NCI-H187 (cell line): ENCODE measurements at places on chromosomes 2 and 18.

GRCh38 chr2:45945302-45945717 is 293.8 kb downstream of the PRKCE start:
- no peak for DNase-seq

DNA sequence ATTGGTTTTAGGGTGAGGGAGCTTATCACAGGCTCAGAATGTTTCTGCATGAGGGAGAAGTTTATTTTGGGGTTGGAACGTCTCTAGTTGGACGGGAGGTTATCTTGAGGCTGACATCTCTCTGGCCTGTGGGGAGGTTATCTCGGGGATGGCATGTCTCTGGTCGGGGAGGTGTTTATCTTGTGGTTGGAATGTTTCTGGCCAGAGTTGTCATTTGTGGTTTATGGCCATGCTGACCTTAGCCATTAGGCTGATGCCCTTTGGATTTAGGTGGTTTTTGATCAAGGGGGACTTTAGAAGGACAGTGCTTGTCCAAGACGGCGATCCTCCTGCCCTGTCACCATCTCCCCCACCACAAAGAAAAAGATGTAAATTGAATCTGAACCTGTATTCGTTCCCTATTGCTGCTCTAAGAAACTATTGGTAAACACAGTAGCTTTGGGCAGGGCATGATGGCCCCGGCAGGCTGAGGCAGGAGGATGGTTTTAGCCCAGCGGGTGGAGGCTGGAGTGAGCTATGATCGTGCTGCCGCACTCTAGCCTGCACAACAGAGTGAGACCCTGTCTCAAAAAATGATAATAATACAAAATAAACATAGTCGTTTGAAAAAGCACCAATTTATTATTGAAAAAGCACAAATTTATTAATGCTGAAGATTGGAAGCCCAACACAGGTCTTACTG is 17.8 kb upstream of the MPPE1 start:
- DNase-seq = no peak

GRCh38 chr2:1584691-1585485 is 159.4 kb downstream of the PXDN start:
- DNase-seq = no peak

- no peak for DNase-seq
These were observed 46.0 kb downstream of the CIB4 start for GRCh38 chr2:26595146-26595545.

- DNase-seq = no peak
These were observed 71.7 kb downstream of the FEZ2 start for GRCh38 chr2:36526226-36526625.

- DNase-seq = peak; percentile 85
These were observed 615 bp upstream of the CCNT2 start for GRCh38 chr2:134917888-134918525.

DNA sequence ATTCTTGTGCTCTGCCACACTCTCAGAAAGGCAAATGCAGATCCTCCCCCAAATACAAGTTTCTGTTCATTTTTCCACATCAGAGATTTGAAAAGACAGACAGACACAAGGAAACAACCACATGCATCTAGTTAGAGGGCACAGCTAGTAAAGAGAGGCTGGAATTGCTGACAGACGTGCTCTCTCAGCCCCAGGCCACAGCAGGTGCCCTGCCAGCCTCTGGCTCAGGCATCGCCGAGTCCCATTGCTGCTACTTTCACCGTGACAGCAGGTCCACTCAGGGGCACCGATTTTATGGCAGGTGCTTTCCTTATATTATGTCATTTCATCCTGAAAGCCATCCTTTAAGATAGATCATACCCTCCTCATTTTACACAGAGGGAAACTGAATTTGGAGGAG is 507.5 kb downstream of the EIPR1 start:
- no peak for DNase-seq

DNA sequence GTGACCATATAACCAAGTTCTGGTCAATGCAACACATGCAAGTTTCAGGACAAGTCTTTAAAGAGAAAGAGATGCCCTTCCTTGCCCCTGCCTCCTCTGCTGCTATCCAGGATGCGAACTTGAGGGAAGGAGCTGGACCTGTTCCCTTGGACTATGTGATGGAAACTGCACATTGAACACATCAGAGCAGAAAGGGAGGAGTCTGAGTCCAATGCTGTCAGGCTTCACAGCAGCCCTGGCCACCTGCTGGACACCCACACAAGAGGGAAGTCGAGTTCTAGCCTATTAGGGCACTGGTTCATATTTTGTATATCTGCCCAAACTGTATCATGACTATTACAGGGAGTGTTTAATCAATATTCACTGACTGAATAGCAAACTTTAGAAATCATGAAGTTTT is 38.3 kb upstream of the TEX51 start:
- DNase-seq = no peak

DNA sequence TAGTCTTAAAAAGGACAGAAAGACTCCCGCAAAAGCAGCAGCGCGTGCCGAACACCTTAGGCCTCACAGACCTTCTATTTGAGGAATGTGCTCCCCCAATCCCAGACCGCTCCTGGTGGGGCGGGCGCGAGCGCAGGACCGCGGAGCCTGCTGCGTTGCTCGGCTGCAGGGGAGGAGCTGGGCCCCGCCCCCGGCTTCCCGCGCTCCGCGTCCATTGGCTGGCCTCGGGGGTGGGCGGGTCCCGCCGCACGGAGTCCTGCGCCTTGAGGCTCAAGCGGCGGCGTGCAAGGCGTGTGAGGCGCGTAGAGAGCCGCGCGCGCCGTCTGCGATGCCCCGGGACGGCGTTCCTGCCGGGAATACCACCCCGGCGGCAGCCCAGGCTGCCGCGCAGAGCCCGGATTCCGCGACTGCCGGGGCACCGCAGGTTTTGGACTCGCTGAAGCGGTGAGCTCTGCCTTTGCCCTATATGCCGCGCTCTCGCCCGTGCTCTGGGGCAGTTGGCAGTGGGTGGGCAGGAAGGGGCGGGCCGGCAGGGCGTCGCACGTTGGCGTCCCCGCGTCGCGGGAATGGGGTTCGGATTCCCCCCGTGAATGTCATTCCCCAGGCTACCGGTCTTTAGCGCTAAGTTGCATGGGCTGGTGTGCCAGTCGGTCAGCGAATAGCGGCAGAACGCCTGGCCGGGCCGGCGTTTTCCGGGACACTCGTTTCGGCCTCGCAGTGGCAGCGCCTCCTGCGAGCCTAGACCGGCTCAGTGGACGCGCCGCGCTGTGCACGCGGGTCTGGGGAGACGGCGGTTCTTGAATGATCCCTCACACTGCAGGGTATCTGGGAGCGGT is 49.6 kb upstream of the PAIP2B start:
- DNase-seq = peak; percentile 43

DNA sequence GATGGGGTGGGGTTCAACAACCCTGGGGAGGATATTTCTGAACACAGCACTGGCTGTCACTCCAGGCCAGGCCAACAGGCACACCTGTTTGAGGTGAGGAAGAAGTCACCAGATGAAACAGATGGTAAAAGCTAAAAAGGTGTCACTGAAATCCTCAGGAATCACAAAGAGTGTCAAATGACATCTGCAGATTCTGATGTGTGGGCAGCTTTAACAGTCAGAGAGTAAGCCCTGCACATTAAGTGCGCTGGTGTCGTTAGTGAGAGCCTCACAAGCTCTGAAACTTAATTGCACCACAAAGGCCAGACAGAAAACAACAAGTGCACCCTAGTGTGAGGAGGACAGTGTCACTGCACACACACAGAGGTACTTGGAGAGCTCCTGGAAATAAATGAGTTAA is 13.6 kb downstream of the FLACC1 start:
- DNase-seq = no peak

- DNase-seq = no peak
These were observed 17.9 kb upstream of the NPAS2 start for GRCh38 chr2:100802066-100802465.

DNA sequence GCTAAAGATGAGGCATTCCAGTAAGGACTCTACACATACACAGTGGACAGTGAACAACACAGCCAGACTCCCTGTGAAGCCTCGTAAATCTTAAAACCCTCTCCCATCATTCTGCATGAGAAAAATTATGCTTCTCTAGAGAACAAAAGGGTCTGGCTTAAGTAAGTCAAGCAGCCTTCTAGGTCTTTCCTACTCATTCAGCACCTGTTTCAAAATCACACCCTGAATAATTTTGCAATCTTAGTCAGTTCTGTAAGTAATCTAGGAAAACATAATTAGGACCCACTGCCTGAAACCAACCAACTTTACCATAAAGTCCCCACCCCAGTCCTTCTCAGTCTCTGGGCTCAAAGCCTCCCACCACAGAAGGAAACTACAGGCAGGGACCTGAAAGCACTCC is 19.7 kb downstream of the IAH1 start:
- DNase-seq = no peak

DNA sequence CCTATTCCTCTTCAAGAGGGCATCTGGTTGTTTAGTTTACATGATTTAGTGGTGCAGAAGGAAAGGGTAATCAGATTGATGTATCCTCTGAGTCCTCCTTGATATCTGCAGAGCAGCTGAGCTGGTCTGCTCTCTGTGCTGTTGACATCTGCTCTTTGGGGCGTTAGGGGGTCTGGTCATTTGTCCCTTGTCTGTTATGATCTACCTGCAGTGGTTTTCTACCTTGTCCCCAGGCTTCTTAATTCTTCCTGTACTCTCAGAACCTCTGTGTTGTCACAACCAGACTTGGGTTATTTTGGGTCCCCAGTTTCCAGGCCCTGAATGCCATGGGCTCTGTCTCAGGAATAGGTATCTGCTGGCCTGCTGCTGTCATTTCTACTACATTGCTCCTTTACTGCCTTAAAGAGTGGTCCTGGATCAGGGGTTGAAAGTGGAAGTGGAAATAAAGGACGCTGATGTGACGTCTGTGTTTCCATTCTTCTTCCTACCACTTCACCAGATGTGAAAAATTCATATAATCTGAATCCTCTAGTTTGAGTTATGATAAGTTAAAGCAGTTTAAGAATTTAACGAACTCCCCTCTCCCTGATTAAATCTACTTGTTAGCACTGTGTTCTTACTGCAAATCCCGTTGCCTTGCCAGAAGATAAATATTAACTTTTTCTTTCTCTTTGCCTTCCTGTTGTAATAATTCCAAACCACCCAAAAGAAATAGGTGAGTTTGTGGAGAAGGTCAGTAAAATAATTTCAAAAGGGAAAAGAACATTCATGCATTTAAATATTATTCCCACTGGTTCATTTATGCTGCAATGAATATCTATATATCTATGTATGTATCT is 16.6 kb upstream of the CPS1 start:
- no peak for DNase-seq

DNA sequence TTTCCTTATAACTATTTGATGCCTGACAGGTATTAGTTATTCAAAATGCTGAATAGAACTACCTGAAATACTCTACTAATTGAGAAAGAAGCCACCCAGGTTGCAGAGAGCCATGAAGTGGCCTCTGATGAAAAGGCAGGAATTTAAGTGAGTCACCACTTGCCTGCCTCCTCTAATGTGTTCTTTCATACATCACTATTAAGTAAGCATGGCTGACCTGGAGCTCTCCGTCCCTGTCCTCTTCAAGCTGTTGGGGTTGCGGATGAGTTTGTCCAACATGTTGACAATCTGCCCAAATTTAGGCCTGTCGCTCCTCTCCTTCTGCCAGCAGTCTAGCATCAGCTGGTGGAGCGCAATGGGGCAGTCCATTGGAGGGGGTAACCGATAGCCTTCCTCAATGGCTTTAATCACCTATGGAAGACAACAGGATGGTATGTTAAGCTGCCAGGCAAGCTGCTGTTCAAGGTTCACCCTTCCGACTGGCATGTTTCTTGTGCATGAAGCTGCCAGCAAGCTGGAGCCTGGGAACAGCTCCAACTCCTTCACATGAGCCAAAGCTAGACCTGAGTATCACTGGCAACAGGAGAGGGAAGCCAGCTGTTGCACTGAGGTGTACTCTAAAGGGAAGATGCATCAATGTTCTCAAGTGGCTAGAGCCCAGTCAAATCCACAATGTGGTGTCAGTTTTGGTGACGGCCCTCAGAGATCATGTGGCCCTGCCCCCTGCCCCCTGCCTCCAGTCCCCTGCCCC is 142.2 kb downstream of the EPHA4 start:
- no peak for DNase-seq

DNA sequence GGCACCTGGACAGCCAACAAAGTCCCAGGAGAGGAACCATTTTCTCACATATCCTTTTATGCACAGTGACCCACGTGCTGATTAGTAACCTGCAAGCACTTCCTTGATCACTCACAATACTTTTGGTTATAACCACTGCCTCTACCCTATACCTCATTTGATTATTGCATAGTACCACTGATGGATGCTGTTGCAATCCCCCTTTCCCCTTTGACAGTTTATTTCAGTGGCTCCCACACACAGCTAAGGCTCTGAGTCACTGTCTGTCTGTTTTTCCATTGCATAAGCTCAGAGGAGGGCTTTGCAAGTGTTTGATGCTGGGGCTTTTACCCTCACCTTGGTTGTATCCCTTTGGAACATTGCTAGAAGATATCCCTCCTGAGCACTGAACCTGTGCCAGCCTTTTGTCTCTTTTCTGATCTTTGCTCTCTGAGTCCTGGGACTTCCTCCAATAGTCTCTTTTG is 101.7 kb upstream of the RBBP8 start:
- no peak for DNase-seq

- DNase-seq = no peak
These were observed 61.7 kb upstream of the LCLAT1 start for GRCh38 chr2:30385327-30385726.

GRCh38 chr2:199552141-199552540 is 94.4 kb upstream of the SATB2 start:
- no peak for DNase-seq

DNA sequence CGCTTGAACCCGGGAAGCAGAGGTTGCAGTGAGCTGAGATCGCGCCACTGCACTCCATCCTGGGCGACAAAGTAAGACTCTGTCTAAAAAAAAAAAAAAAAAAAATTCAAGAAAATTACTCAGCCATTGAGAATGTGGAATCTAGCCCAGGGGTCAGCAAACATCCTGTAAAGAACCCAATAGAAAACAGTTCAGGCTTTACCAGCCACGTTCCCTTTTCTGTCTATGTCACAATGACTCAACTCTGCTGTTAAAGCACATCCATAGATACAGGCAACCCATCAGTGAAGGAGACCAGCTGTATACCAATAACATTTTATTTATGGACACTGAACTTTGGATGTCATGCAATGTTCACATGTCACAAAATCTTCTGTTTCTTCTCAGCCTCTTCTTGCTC is 435.6 kb upstream of the GYPC start:
- no peak for DNase-seq

DNA sequence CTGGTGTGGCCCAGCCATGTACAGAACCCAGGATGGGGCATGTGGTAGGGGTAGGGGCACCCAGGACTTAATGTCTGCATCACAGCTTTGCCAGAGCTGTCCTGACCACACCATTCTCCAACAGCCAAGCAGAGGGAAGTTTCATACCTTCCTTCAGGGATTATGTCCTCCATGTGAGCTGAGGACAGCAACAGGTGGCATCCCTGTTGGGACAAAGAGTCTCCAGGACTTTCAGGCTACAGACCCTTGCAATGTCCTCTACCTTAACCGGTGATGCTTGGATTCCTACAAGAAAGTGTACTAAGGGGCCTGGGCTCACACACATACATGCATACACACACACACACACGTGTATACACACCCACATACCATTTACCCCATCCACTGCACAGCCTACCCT is 227.0 kb upstream of the SIX2 start:
- DNase-seq = no peak
